ENCODE measurements at places on chromosomes 1 and 21.

DNA sequence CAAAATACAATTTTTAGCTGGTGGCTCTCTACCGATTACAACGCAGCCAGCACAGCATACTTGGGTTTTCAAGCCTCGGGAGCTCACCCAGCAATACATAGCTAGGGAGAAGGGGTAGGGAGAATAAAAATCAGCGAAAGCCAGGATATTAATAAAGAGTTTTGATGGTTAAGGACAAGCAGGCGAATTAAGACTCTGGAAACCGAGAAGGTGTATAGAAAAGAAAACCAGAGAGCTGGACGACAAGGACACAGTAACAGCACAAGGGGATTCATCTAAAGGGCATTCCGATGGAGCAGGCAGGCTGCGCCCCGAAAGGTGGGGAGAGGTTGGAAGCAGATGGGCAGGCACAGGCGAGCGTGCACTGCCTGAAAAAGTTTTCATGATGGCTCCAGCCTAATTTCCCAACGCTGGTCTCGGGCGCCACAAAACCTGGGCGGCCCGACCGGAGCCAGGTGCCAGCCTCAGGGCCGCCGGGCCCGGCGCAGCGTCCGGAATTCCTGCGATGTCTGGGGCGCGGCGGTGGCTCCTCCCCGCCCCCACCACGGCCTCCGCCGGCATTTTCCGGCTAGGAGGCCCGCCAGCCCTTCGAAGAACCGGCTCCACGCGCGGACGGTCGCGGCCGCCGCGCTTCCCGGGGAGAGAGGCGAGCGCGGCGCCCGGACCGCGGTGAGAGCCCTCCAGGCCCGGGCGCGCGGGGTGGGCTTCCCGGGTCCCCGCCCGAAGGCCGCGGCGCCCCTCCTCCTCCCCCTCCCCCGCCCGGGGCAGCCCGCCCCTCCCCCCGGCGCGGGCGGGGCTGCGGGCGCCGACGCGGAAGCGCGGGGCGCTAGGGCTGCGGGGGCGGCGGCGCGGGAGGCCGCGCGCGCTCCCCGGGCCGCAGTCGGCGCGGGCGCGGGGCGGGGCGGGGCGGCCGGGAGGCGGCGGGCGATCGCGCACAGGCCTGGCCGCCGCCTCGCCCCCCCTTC lies 774 bp upstream of the DYRK1A start:
- peak; percentile 56 for DNase-seq

DNA sequence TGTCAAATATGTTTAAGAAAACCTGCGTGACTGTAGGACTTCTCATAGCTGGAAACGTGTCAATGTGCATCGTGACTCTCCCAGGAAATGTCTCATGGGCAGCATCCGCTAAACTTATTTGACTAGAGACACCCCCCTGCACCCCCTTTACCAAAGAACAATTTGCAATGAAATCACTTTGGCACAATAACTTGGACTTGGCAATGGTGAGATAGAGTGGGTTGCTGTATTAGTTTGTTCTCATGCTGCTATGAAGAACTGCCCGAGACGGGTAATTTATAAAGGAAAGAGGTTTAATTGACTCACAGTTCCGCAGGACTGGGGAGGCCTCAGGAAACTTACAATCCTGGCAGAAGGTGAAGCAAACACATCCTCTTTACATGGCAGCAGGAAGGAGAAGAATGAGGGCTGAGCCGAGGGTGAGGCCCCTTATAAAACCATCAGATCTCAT lies 13.8 kb downstream of the CLDN14 start:
- DNase-seq, result no peak

GRCh38 chr1:87292684-87293493 lies 35.8 kb upstream of the LMO4 start:
- DNase-seq, result peak; percentile 47

- DNase-seq, result no peak
Measured at GRCh38 chr1:157418659-157419058, 133.7 kb downstream of the FCRL5 start.
